ENCODE measurements at places on chromosomes 5 and 9. TPM values are rescaled to one million over a fixed set of nuclear protein-coding genes. Genes with fewer than 3 reads are reported as not detected.

Gene SHROOM1
- 1.4 TPM for polyA plus RNA-seq

DNA sequence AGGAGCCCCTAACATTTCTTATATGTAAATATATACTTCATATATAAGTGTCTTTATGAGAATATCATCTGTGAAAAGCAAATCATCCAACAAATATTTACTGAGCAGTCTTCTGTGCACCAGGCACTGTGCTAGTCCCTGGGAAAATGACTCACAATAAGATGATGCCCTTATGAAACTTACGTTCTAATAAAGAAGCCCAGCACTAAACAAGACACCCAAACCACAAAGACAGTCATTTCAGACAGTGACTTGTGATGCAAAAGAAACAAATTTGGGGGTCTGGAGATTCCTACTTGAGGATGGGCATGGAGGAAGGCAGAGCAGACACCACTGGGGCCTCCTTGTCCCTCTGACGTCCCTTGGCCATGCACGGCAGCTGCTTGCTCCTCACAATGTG is 30.6 kb upstream of the PPP1R2B start:
- no peak for DNase-seq

GRCh38 chr9:127899128-127899943 is at the start of gene ST6GALNAC6:
ST6GALNAC6 (minus strand) TSS chr9:127899603; CDS start chr9:127897981, 1,622 bp downstream.
- DNase-seq: no peak

GRCh38 chr5:139636207-139636792 is 11.8 kb upstream of the CXXC5 start:
- no peak for DNase-seq

DNA sequence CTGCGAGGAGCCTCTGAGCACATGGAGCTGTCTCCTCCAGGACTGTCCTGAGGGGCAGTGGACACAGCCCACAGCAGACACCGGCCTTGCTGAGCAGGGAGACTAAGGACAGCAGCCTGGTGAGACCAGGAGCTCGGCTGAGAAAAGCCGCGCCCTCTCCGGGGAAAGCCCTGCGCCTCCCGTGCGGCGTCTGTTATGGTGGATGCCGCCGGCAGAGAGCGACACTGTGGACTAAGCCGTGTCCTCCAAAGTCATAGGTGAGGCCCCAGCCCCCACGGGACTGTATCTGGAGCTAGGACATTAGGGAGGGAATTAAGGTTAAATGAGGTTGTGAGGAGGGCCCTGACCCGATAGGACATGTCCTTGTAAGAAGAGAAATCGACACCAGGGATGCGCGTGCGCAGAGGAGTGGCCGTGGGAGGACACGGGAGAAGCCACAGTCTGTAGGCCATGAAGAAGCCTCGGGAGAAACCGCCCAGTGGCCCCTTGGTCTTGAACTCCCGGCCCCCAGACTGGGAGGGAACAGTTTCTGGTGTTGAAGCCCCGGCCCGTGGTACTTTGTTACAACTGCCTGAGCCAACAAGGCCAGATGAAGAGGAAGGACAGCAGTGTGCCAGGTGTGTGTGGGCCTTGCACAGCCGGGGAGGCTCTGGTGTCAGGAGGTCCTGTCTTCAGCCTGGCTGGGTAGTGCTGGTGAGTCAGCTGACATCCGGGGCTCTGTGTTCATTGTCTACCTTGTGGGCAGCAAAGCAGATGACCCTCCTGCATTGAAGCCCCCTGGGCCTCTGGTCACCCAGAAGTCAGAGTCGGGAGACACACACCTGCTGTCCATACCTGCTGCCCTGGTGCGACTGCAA is 22.1 kb downstream of the MRPL36 start:
- no peak for DNase-seq

DNA sequence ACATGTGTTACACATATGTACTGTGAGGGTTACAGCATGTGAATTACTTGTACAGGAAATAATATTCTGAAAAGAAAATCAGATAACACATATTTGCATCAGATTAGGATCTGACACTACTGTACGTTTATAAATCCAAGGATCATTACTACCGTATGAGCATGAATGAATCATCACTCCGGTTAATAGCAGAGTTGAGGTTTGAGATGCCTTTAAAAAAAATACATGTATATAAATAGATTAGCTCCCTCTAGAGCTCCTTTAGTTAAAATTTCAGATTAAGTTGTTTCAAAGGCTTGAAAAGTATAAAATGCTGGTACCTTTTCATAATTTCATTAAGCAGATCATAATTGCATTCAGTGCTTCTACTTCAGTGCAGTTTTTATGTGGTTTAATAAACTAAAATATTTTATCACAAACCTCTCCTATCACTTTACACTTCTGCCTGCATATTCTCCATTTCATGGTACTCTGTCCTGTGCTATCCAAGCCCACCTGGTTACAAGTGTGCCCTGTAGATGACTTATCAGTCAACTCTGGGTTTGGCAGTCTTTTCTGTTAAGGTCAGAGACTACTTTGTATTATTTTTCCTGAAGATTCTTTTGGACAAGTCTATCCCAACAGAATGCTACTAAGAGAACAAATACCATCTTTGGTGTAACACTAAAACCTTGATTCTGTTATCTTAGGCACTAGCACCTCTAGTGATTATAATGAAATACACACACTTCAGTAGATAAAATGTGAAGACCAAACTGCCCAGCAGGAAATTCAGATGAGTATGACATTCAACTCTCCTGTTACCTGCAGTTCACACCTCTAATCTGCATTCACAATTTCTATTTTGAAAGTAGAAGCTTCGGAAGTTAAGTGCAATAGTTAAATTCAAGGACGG is 48.0 kb upstream of the POU5F2 start:
- DNase-seq: no peak

Gene NUTM2F
- not detected for polyA plus RNA-seq

Gene FGF10
- 5.0 TPM for polyA plus RNA-seq
